ENCODE measurements at places on chromosomes 12 and 14.
A peak's percentile ranks its signal among the peaks of the same experiment; 100 is the strongest.

DNA sequence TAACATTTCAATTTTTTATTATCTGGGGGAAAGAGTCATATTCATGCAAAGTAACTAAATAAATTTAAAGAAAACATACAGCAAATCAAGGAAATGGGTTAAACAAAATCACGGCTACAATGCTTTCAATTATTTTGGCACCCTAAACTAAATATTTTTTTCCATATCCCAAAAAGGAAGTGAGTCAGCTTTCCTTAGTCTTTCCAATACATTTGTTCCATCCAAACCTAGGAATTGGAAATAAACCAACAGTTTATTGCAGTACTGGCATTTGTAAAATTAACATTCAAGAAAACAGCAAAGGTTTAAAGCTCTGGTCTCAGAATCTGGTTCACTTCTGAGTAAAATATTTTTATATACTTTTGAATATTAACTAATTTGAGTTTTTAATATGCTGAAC lies 89.2 kb downstream of the BCL2L14 start:
- no peak for DNase-seq

DNA sequence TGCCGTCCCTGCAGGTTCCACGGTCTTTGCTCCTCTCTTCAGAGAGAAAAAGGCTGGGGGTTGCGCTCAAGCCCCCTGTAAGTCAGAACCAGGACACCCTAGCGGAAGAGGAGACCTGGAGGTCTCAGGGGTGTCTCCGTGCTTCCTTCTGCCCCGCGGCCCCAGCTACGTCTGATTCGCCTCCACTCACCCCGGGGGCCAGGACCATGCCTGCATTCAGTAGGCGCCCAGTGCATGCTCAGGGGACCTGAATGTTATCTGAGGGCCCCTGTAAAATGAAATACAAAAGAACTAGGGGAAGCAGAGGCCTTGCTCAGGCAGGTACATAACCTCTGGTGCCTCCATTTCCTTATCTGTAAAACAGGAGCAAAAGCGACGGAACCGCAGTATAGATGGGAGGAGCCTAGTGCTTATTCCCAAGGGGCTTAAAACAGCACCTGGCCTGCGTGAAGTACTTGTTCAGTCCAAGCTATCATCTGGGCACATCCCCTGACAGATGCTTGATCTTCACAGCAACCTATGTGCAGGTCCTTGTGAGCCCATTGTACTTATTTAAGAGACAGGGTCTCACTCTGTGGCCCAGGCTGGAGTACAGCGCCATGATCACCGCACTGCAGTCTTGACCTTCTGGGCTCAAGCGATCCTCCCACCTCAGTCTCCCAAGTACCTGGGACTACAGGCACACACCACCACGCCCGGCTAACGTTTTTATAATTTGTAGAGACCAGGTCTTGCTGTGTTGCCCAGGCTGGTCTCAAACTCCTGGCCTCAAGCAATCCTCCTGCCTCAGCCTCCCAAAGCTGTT lies 110.3 kb upstream of the NCOR2 start:
- no peak for DNase-seq

DNA sequence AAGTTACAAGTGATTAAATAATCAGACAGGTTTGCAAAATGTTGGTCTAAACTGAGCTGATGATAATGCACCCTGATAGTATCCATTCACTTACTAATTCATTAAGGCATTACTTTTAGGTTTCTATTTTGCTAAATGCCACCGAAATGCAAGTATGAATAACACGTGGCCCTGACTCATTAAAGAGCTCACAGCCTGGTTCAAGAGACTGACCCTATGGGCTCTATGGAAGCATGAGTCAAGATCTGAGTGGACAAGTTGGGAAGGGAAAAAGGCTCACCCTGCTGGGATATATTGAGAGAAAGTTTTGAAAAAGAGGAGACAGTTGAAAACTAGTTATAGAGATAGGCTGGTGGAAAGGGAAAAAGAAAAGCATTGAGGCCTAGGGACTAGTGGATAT lies 14.8 kb upstream of the LRRC9 start:
- no peak for DNase-seq

- no peak for DNase-seq
These were observed 9.2 kb upstream of the CRIP2 start for GRCh38 chr14:105465209-105466031.

DNA sequence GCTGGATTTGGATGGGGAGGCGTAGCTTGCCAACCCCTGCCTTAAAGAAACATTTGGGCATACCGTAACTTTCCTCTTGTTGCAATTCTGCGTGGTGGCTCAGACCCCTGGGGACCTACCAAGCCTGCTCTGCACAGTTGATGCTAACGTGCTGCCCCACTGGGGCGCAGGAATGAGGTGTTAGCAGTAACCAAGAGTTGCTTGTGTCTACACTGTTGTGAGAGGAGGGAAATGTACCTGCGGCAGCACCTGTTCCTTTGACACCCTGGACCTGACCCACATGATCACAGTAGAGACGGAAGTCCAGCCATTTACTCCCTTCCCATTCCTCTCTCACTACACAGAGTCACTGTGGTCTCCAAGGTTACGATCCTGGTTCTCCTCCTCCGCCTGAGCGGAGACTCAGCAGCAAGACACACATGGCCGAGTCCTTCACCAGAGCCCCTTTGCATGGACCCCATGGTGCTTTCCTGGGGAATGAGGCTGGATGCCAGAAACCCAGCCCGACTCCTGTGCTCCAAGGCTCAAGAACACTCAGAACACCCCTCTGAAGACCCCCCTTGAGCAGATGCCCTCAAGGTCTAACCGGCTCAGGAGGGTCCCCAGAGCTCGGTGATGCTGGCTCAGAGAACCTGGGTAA lies 84.8 kb downstream of the FBXL14 start:
- DNase-seq = no peak

DNA sequence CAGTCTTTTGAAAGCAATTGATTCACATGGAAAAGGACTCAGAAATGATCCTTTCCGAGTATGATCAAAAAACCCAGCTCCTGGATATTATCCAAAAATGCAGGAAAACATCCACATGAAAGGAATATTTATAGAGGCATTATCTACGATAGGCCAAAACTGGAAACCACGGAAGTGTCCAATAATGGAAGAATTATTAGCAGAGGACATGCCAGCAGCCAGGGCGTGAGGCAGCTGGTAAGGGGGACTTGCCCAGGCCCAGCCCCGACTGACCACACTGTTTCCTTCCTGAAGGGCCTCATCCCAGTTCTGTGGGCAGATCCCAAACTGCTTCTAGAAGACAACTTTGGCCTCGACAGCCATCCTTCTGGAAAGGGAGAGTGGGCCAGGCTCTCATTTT lies 20.5 kb downstream of the ACTN1 start:
- no peak for DNase-seq

DNA sequence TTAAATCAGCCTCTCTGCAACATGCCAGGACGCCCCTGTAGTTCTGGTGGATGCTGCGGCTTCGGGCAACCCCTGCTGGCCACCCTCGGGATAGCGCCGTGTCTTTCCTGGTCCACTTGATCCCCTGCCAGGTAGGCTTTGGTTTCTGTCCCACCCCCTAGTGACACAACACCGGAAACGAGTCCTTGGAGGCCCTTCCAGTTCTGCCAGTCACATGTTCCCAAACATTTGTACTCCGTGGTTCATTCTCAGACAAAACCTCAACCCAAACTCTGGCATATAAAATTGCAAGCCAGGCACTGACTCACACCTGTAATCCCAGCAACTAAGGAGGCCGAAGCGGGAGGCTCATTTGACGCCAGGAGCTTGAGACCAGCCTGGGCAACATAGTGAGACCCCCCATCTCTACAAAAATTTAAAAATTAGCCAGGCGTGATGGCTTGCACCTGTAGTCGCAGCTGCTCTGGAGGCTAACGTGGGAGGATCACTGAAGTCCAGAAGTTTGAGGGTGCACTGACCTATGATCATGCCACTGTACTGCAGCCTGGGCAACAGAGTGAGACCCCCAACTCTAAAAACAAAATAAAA lies 37.0 kb downstream of the RASAL1 start:
- DNase-seq = peak; percentile 61

All from activated T-cell treated with anti-CD3 and anti-CD28 coated beads for 4 hours (primary cell).